ENCODE measurements at places on chromosomes 11 and 22.

GRCh38 chr11:72433455-72434036, 785 bp downstream of the CLPB start:
- no peak for DNase-seq

GRCh38 chr22:46213052-46213451, 37.0 kb downstream of the CDPF1 start:
- no peak for DNase-seq

DNA sequence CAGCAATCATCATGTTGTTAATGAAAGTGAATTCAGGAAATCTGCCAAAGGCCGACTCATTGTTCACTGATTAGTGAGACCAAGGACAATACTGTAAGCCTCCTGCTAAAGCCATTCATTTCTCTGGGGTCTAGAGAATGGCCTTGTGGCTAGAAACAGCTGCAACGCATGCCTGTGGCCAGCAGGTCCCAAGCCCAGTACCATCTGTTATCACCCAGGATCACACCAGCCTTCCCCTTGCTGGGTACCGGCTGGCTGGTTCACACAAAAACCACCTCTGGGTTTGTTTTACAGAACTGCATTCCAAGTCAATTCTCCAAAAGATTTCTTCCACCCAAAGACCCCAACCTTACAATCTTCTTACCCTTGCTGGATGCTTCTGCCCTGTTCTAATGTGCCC, 1.1 kb downstream of the PLAAT5 start:
- DNase-seq, result no peak

- no peak for DNase-seq
These were observed 44.2 kb upstream of the TH start for GRCh38 chr11:2215561-2216399.

- DNase-seq, result no peak
These were observed 83.3 kb downstream of the MYEOV start for GRCh38 chr11:69377029-69377952.

Measured in HFF-Myc (cell line).